Activated T-helper 1 cell treated with anti-CD3 and anti-CD28 coated beads, Interleukin-2, amount 50 U/mL, for 16 hours (primary cell): ENCODE measurements at places on chromosomes 4 and X.

DNA sequence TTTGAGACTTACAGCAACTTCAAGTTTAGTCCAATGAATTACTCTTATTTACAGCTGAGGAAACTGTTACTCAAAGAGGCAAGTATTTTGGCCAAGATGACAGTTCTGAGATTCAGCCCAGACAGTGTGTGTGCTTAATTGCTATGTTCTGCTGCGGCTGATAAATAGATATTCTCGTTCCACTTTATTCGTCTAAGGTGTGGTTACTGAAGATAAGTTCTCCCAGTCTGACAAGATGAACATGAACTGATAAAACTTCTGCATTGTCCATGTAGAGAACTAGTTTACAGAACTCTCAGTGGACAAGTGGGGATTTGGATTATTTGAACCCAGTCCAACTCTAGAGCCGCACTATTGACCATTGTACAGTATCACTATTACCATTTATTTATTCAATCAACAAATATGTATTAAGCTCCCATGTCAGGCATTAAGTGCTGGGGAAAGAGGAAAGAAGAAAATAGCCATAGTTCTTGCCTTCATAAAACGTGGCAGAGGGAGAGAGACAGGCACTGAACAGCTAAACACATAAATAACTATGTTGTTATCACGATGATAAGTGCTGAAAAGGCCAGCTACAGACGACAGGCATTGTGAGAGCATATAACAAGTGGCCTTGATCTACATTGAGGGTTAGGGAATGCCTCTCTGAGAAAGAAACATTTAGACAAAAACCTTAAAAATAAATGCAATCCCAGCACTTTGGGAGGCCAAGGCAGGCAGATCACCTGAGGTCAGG, 4.0 kb upstream of the DHX15 start:
- no peak for DNase-seq

- no peak for DNase-seq
These were observed 22.1 kb upstream of the NDNF start for GRCh38 chr4:121094297-121094966.

DNA sequence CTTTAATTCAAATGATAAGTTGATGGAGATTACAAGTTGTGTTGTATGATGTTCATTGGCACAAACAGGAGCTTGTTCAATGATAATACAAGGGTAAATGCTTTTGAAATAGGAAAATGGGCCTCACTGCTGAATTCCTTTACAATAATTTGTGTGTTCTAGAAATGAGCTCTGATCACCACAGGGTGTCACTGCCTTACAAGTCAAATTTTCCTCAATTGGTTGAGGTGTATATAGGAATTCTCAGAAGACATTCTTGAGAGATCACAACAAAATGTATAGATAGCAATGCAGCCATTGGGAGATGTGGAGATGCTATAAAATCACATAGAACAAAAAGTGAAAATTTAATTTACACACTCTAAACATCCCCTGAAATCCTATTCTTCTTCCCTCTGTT, 49.6 kb downstream of the KLF8 start:
- DNase-seq = no peak

DNA sequence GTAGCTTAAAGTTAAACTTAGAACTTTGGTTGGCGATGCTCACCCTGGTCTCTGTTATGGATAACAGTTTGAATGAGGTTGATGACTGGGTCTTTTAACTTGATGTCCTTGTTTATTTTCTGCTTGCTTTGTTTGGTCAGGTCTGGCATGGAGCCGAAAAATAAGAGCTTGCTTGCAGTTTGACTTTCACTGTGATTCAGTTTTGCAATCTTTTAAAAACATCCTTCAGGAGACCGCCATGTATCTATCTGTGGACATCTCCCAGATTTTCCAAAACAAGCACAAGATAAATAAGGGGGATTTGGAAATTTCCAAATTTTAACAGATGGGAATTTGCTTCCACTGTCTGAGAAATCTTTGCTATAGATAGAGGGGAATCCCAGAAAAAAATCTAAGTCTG, 246.7 kb downstream of the PALLD start:
- DNase-seq = no peak

DNA sequence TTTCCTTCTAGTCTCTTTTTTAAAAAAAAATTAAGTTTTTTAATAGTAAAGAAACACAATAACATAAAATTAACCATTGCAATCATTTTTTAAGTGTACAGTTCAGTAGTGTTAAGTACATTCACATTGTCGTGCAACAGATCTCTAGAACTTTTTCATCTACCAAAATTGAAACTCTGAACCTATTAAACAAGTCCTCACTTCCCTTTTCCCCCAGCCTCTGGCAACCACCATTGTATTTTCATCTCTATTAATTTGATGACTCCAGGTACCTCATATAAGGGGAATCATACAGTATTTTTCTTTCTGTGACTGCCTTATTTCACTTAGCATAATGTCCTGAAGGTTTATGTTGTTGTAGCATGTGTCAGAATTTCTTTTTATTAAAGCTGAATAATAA, 31.8 kb downstream of the MSL3 start:
- DNase-seq = no peak

- no peak for DNase-seq
These were observed 69.5 kb downstream of the TNIP2 start for GRCh38 chr4:2686379-2687265.

GRCh38 chr4:3328814-3329663, 36.2 kb downstream of the RGS12 start:
- no peak for DNase-seq

DNA sequence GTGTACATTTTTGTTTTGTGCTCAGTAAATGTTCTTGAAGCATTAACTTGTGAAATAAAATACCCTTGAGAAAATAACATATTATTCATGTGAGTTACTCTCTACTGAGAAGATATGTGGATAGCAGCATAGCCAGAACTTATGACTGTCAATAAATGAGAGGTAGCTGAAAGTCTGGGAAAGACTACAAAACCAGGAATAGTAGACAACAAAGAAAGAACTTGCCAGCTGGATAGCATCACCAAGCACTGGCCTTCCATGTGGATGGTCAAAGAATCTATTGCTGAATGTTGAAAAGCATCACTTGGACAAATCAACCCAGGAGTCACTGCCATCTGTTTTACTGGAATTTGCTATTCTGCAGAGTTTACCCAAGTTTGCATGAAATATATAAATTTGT, 650.0 kb upstream of the HTR2C start:
- no peak for DNase-seq

DNA sequence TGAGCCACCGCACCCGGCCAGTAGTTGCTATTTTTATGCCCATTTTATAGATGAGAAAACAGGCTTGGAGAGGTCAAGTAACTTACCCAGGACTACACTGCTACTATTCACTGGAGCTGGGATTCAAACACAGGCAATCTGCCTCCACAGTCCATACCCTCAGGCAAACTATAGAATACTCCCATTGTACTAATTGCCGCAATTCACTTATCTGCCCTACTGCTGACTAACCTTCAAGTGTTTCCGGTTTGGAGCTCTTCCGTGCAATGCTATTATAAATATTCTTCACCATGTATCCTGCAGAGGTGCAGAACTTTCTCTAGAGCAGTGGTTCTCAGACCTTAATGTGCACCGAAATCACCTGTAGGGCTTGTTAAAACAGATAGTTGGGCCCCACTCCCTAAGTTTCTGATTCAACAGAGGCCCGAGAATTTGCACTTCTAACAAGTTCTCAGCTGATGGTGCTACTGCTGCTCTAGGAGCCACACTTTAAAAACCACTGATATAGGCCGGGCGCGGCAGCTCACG, 1.9 kb upstream of the G3BP2 start:
- DNase-seq = no peak

DNA sequence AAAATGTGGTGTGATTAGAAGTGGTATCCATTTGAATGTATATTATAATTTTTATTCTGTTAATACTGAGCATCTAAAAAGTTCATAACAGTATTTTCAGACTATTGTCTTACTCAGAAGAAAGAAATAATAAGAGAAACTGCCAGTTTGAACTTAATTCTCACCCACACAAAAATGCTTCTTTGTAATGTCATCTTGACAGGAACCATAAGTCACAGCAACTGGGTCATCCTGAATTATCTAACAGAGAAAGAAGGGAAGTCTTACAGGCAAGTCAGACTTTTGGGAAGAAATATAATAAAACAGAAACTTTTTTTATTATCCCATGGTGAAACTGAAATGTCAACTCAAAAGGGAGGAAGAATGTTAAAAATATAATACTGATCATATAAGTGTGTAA, 83.1 kb downstream of the NDST4 start:
- DNase-seq = no peak

DNA sequence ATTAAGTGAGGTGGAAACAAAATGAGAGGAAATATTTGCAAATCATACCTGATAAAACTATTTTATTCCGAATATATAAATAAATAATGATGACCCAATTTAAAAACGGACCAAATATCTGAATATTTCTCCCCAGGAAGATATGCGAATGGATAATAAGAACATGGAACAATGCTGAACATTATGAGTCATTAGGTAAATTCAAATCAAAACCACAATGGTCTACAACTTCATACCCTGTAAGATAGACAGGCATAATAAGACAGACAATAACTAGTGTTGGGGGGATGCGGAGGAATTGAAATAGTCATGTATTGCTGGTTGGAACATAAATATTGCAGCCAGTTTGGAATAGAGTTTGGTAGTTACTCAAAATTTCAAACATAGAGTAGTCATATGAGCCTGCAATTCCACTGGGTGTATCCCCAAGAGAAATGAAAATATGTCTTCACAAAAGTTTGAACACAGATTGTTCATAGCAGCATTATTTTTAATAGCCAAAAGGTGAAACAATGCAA, 47.6 kb upstream of the DRP2 start:
- DNase-seq = no peak

DNA sequence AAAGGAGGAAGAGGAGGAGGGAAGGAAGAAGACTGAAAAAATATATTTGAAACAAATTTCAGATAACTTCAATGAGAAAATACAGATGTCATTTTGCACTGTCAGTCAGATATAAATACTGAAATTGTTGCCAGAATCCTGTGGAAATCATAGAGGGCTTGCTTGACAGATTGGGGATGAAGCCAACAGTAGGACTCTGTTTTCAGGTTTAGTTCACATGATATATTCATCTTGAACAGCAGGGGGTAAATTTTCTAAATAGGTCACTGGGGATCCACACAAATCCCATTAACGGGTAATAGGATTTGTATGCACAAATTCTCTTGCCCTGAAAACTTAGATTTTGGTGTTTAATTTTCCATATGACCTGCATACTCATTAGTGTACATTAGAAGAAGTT, 103.3 kb upstream of the PCDH18 start:
- DNase-seq = no peak

DNA sequence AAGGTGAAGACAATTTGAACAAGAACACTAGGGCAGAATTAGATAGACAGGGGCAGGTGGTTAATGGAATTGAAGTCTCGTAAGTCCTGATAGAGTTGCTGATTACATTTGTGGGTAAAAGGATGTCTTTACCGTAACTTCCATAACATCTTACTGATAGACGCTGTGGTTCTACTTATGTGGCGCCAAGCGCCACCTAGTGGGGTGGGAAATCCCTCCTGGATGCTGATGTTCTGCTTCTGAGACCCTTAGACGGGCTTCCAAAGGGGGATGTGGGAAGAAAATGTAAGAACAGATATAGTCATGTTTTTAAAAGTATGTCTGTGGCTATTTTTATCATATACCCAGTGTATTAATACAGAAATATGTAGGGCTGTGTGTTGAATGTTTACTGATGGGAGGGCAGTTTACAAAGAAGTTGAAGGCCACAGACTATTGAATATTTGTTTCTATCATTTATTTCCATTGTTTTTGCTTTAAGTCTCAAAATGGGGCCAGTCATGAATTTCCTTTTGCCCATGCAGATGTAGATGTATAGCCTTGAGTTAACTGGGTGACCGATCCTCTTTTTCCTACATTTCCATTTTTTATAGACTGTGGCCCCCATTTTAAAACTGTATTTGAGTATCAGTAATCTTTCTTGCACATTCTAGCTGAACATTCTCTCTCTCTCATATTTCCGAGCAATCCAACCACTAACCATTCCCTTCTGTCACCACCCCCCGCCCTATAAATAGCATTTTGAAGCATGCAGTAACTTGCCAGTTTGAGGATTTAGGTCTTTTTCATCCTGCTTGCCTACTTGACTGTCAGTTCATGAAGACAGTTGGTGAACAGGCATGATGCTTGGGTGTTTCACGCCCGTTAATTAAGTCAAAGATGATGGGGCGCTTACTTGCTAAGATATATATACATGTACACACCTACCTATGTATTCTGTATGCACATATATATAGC, 12.1 kb upstream of the TLR8 start:
- DNase-seq = peak; percentile 6

DNA sequence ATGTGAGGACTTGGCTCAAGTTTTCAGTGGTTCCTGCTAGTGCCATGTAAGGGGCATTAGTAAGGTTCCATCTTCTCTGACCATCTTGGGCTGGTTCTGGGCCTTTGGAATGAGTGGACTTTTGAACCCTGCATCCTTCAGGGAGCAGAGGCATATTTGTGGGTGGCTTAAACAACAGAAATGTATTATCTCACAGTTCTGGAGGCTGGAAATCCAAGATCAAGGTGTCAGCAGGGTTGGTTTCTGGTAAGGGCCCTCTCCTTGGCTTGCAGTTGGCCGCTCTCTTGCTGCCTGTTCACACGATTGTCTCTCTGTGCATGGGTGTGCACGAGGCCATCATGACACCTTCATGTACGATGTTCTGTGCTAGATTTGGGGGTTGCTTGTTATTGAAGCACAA, 21.3 kb downstream of the CCKAR start:
- no peak for DNase-seq
